Kasumi-1 (cell line): ENCODE measurements at places on chromosomes 7 and 10.
A peak's percentile ranks its signal among the peaks of the same experiment; 100 is the strongest.

DNA sequence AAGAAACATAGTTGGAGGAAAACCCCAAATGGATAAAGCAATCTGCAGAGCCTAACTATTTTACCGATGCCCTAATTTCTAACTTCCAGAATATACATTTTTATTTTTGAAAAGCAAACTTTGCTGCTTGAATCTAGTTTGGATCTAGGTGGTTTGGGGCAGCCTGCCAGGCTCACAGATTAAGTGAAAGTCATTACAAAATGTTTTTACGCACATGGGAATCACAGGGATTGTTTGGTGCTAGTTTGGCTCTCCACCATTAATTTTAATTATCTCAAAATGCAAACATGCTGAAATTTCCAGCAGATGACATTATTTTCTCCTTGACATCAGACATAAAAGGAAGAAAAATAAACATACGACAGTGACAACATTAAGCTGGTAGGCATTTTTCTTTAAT lies 166.7 kb upstream of the INHBA start:
- no peak for DNase-seq

GRCh38 chr7:11587814-11588213 lies 244.2 kb downstream of the THSD7A start:
- DNase-seq, result no peak

- DNase-seq, result peak; percentile 85
These were observed 240.7 kb upstream of the MBL2 start for GRCh38 chr10:53013201-53013810.

DNA sequence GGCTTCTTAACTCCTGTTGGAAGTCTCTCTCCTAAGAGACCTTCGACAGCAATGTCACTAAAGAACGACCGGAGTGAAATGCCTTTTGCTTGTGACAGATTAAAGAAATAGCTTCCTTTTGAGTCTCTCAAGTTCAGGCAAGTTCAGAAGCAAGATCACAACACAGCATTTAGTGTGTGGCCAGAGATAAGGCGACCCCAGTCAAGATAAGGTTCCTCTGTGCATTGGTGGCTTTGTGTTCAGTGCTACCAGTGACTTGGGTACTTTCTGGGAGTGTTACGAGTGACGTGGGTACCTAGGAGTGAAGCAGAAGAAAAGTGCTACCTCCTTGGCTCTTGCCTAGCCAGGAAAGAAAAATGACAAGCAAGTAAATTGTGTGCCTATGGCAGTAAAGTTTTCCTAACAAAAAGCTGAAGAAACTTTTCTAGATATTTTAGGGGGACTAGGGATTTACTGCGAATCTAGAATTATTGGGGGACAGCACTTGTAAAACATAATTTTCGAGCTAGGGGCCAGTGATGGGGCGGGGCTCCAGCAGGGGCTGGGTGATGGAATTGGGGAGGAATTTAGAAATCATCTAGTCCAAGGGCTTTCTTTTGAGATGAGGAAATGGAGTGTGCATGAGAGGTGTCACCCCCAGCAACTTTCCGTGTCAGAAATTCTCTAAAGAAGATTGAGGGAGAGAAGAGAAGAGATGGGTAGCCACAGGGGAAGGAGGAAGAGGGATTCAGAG lies 191.9 kb upstream of the LYZL2 start:
- DNase-seq, result no peak

- no peak for DNase-seq
These were observed 125.6 kb downstream of the COBL start for GRCh38 chr7:51190969-51191368.

DNA sequence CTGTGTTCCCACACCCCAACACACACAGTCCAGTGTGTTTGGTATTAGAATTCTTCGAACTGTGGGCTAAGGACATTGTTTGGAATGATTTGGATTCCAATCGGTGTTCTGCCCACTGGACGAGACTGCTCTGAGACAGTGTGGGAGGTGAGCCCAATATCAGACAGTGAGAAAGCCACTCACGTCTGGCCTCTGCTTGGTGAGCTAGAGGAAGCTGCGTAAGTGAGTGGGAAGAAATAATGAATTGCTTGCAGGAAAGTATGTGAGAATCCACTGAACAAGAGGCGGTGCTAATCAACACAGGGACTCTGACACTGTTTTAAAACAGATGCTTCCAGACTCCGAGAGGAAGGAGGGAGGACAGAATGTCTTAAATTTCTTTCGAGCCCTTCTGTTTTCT lies 675.0 kb upstream of the ANKRD30A start:
- no peak for DNase-seq

- no peak for DNase-seq
These were observed 75.9 kb downstream of the HIBADH start for GRCh38 chr7:27586825-27587224.

GRCh38 chr7:1357601-1358271 lies 101.5 kb downstream of the MICALL2 start:
- DNase-seq, result no peak

DNA sequence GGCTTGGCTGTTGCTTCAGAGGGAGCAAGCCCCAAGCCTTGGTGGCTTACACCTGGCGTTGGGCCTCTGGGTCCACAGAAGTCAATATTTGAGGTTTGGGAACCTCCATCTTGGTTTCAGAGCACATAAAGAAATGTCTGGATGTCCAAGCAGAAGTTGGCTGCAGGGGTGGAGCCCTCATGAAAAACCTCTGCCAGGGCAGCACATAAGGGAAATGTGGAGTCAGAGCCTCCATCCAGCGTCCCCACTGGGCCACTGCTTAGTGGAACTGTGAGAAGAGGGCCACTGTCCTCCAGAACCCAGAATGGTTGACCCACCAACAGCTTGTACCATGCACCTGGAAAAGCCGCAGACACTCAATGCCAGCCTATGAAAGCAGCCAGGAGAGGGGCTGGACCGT lies 573.5 kb upstream of the ZWINT start:
- DNase-seq, result no peak

DNA sequence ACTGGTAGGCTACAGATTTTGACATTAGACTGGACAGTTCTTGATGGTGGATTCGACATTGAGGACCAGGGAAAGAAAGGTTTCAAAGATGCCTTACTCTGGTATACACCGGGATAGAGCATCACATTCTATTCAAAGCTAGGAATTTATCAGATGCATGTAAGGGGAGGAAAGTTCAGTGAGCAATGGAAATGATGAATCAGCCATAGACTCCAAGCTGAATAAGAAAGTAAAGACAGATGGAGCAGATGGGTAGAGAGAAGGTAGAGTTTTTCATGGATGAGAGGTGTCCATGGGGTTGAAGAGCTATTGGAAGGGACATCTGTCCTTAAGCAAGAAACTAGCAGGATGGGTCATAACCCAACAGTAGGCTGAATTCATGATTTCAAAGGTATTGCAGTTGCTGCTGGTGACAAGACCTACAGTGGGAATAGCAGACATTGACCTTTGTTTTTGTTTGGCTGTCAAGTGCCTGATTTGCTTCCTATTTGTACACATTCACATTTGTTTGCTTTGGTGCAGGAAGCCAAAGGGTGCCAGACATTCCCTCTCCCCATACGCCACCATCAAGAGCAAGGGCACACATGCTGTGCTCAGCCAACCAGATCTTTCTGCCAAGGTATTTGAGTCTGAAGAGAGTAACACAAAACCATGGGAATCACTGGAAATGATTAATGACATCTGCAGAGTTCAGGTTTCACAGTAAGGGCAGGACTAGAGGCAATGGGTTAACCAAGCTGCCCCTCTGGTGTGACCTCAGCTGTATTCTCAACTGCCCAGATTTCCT lies 8.6 kb upstream of the CACUL1 start:
- no peak for DNase-seq

GRCh38 chr10:3235996-3236510 lies 63.5 kb upstream of the PITRM1 start:
- no peak for DNase-seq

- no peak for DNase-seq
These were observed 69.6 kb upstream of the MDFIC start for GRCh38 chr7:114852293-114852692.

- peak; percentile 3 for DNase-seq
These were observed 438.1 kb upstream of the GALNT17 start for GRCh38 chr7:70693686-70694433.

DNA sequence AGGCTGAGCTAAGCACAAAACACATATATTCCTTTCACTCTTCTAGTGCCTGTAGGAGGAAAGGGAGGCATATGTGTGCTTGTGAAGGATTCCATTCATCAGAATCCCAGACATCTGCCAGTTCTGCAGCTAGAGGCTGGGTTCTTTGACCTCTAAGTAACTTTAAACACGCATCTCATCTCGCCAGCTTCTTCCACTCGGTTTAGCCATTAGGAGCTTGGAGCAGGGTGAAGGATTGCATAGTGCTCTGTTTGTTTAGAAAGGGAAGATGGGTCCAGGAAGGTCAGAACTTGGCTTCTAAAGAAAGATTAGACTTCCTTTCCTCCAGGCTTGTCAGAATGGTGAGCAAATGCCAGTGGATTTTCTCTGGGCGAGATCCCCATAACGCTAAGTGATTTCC lies 43.6 kb downstream of the HK1 start:
- DNase-seq, result no peak

DNA sequence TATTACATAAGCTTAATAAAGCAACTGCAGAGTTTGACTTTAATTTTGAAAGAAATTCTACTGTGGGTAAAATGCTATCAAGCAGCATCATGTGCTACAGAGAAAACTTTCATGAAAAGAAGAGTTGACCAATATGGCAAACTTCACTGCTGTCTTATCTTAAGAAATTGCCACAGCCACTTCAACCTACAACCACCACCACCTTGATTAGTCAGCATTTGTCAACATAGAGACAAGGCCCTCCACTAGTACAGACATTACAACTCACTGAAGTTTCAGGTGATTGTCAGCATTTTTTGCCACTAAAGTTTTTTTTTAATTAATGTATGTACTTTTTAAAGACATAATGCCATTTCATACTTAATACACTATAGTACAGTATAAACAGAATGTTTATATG lies 350.3 kb downstream of the HPSE2 start:
- DNase-seq, result no peak

- DNase-seq, result no peak
These were observed 114.9 kb downstream of the HDAC9 start for GRCh38 chr7:18610331-18610948.

- peak; percentile 46 for DNase-seq
These were observed 43.1 kb upstream of the GATAD1 start for GRCh38 chr7:92404170-92404614.
